ENCODE measurements at places on chromosomes 1 and 21. TPM values are rescaled to one million over a fixed set of nuclear protein-coding genes. Genes with fewer than 3 reads are reported as not detected.
A peak's percentile ranks its signal among the peaks of the same experiment; 100 is the strongest.

- peak; percentile 15 for DNase-seq
- peaks cover 7% of the 10 kb centered on the region for H3K4me1 ChIP-seq
- H3K27me3 ChIP-seq: no peaks in the 10 kb centered on the region
- no peaks in the 10 kb centered on the region for H3K36me3 ChIP-seq
Measured at GRCh38 chr1:24683713-24684162, 40.6 kb downstream of the SRRM1 start.

- H3K27me3 ChIP-seq: no peaks in the 10 kb centered on the region
- H3K4me1 ChIP-seq: no peaks in the 10 kb centered on the region
- H3K4me3 ChIP-seq: no peak within 1 kb of the TSS
Measured at GRCh38 chr1:152946651-152947256, at the start of gene SPRR5. Gene SPRR5 (plus strand): TSS chr1:152947206. CDS start chr1:152948555, 1,349 bp downstream.

GRCh38 chr21:45642122-45642813, 1.3 kb upstream of the PCBP3 start:
- H3K27me3 ChIP-seq: peaks cover 5% of the 10 kb centered on the region
- no peaks in the 10 kb centered on the region for H3K36me3 ChIP-seq

GRCh38 chr21:43812139-43812821, 22.9 kb downstream of the RRP1 start:
- H3K4me3 ChIP-seq: peak overlapping the region; percentile 28
- no peak for DNase-seq
- H3K4me1 ChIP-seq: peaks cover 61% of the 10 kb centered on the region
- peaks cover 7% of the 10 kb centered on the region for H3K36me3 ChIP-seq
- H3K27me3 ChIP-seq: no peaks in the 10 kb centered on the region
- H3K27ac ChIP-seq: no peak overlapping the region

- peak overlapping the region; percentile 12 for H3K27ac ChIP-seq
- no peak overlapping the region for H3K4me3 ChIP-seq
- no peaks in the 10 kb centered on the region for H3K27me3 ChIP-seq
- no peaks in the 10 kb centered on the region for H3K36me3 ChIP-seq
Measured at GRCh38 chr1:31981972-31982371, 31.7 kb upstream of the KHDRBS1 start.

DNA sequence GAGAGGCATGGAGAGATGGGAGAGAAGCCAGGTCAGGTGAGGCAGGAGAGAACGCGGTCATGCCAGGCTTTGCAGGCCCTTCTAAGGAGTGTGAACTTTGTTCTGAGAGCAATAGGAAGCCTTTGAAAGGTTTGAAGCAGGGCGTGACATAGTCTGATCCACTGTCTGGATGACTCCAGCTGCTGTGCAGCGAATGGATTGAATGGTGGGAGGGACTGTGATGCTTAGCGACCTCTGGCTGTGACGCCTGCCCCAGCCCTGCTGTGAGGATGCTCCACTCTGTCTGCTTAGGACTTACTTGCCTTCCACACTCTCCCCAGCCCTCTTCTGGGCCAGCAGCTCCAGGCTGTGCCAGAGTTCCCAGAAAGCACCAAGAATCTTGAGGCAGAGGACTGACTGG, 41.8 kb upstream of the POU3F1 start:
- peak; percentile 39 for DNase-seq
- H3K4me1 ChIP-seq: no peaks in the 10 kb centered on the region
- H3K4me3 ChIP-seq: no peak overlapping the region
- H3K27ac ChIP-seq: no peak overlapping the region
- H3K27me3 ChIP-seq: no peaks in the 10 kb centered on the region

PPIAL4G gene
- total RNA-seq: 1.1 TPM

RBBP5 gene
- total RNA-seq: 16.7 TPM

- DNase-seq: no peak
- H3K36me3 ChIP-seq: peaks cover 39% of the 10 kb centered on the region
- H3K4me3 ChIP-seq: no peak overlapping the region
- H3K27ac ChIP-seq: no peak overlapping the region
- no peaks in the 10 kb centered on the region for H3K4me1 ChIP-seq
Measured at GRCh38 chr1:53286955-53287354, 40.9 kb downstream of the LRP8 start.

IPO13 gene
- total RNA-seq: 27.4 TPM

- no peak overlapping the region for H3K4me3 ChIP-seq
- peaks cover 31% of the 10 kb centered on the region for H3K27me3 ChIP-seq
- H3K4me1 ChIP-seq: peaks cover 27% of the 10 kb centered on the region
- no peak for DNase-seq
- no peaks in the 10 kb centered on the region for H3K36me3 ChIP-seq
- no peak overlapping the region for H3K27ac ChIP-seq
Measured at GRCh38 chr1:103110701-103111100, 2.4 kb upstream of the COL11A1 start.

DNA sequence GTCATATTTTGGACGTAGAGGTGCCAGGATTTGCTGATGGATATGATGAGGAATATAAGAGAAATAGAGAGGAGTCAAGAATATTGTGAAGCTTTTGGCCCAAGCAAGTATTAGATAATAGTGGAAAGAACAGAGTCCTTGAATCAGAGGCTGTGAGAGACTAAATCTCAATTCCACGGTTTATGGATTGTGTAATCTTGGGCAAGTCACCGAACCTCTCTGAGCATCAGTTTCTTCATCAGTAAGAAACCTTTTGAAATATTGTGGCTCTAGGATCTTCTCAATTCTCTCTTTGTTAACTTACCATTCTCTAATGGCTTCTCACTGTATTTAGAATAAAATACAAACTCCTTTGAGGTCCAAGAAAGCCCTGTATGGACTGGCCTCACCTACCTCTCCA, 77.6 kb downstream of the RPS6KA1 start:
- no peaks in the 10 kb centered on the region for H3K27me3 ChIP-seq
- H3K36me3 ChIP-seq: no peaks in the 10 kb centered on the region
- peak overlapping the region; percentile 14 for H3K27ac ChIP-seq
- peaks cover 14% of the 10 kb centered on the region for H3K4me1 ChIP-seq

- DNase-seq: no peak
- H3K4me1 ChIP-seq: peaks cover 34% of the 10 kb centered on the region
- no peaks in the 10 kb centered on the region for H3K36me3 ChIP-seq
Measured at GRCh38 chr1:182626527-182626926, 22.3 kb upstream of the RGS16 start.

CD2 gene
- total RNA-seq: 50.5 TPM

- H3K36me3 ChIP-seq: no peaks in the 10 kb centered on the region
- no peak for DNase-seq
- H3K27ac ChIP-seq: no peak overlapping the region
Measured at GRCh38 chr1:58158016-58158415, 388.5 kb downstream of the OMA1 start.

ANKRD45 gene
- total RNA-seq: 1.1 TPM

RAD54L gene
- 2.4 TPM for total RNA-seq

DNA sequence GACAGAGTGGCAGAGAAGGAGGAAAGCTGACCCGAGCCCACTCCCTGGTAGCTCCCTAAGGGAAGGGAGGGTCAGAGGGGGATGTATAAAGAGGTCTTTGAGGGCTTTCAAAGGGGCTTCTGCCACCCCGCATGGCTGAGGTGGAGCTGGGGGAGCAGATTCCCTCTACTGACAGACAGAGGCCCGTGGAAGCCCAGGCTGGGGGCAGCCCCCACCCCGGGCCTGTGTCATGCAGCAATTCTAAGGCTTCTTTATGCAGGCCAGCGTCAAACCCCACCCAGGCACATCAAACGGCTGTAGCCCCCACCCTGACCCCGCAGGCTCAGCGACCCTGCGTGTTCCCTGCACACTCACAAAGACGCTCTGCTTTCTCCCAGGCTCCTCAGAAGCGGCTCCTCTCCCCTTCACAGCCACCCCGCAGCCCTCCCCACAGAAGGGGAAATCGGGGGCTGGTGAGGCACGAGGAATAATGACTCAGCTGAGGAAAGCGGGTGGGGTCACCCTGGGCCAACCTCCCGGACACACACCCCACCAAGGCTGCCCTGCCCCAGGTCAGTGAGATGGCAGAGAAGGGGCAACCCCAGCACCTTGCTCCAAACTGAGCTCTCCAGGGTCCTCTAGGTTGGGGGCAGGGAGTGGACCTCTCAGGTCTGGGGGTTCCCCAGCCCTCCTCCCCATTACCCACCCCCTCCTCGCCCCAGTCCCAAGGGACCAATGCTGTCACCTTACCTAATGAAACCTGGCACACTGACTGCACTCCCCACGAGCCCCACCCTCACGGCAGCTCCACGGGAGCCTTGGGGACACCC, 10.8 kb downstream of the SLC45A3 start:
- peak overlapping the region; percentile 8 for H3K27ac ChIP-seq
- H3K36me3 ChIP-seq: no peaks in the 10 kb centered on the region
- H3K27me3 ChIP-seq: peaks cover 8% of the 10 kb centered on the region
- no peak overlapping the region for H3K4me3 ChIP-seq
- H3K4me1 ChIP-seq: peaks cover 94% of the 10 kb centered on the region
- DNase-seq: peak; percentile 82

- peak within 1 kb of the TSS; percentile 21 for H3K4me3 ChIP-seq
- DNase-seq: peak; percentile 76
- peaks cover 9% of the 10 kb centered on the region for H3K27me3 ChIP-seq
- no peak within 1 kb of the TSS for H3K27ac ChIP-seq
- H3K36me3 ChIP-seq: no peaks in the 10 kb centered on the region
Measured at GRCh38 chr1:35573198-35574124, at the start of gene TFAP2E. Gene TFAP2E (plus strand): TSS chr1:35573314. CDS start chr1:35573578, 264 bp downstream.

DNA sequence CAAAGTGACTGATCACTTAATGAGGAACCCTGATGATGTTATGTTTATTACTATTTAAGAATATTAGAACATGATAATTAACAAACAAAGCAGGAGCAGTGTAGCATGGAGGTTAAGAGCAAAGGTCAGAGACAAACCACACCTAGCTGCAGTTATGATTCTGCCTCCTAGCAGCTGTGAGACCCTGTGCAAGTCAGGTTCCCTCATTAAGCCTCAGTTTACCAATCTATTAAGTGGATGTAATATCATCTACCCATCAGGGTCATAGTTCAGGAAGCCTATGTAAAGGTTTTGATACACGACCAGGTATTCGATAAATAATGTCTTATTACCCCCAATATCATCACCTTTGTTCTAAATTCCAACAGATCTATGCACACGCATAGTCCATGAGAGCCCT, 32.0 kb downstream of the DUSP10 start:
- H3K27ac ChIP-seq: no peak overlapping the region
- no peak for DNase-seq
- no peaks in the 10 kb centered on the region for H3K27me3 ChIP-seq
- H3K4me3 ChIP-seq: no peak overlapping the region
- peaks cover 8% of the 10 kb centered on the region for H3K36me3 ChIP-seq
- H3K4me1 ChIP-seq: peaks cover 4% of the 10 kb centered on the region

DNA sequence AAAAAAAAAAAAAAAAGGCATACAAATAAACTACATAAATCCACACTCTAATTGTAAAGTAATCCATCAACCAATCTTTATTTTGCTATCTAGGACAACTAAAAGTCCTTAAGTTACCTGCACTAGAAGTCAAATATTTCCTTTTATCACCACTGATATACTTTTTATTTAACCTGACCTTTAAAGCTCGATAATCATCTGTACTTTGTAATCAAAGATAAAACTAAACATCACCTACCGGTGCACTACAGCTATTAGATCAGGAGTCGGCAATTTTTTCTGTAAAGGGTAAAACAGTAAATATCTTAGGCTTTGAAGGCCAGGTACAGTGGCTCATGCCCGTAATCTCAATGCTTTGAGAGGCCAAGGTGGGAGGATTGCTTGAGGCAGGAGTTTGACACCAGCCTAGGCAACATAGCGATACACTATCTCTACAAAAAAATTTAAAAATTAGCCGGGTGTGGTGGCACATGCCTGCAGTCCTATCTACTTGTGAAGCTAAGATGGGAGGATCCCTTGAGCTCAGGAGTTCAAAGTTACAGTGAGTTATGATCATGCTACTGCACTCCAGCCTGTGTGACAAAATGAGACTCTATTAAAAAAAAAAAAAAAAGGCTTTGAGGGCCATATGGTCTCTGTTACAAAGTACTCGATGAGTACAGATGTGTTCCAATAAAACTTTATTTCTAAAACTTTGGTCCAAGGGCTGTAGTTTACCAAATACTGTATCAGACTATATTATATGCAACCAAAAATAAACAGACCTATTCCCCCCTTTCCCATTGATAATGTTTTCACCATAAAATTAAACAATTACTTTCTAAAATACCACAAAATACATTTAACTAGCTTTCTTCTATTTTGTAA, 47.1 kb downstream of the TESK2 start:
- no peak overlapping the region for H3K4me3 ChIP-seq
- DNase-seq: no peak
- H3K27me3 ChIP-seq: no peaks in the 10 kb centered on the region
- no peaks in the 10 kb centered on the region for H3K36me3 ChIP-seq
- H3K27ac ChIP-seq: no peak overlapping the region

- no peak overlapping the region for H3K27ac ChIP-seq
- peaks cover 18% of the 10 kb centered on the region for H3K27me3 ChIP-seq
- H3K36me3 ChIP-seq: no peaks in the 10 kb centered on the region
- H3K4me3 ChIP-seq: no peak overlapping the region
Measured at GRCh38 chr1:66537718-66538117, 3.8 kb downstream of the SGIP1 start.

- H3K36me3 ChIP-seq: peaks cover 10% of the 10 kb centered on the region
- H3K4me3 ChIP-seq: peak overlapping the region; percentile 87
- H3K27ac ChIP-seq: peak overlapping the region; percentile 58
- H3K4me1 ChIP-seq: peaks cover 15% of the 10 kb centered on the region
Measured at GRCh38 chr1:202967684-202968281, 726 bp upstream of the CYB5R1 start.

GRCh38 chr1:211497489-211498045, 5.6 kb upstream of the RD3 start:
- H3K4me1 ChIP-seq: no peaks in the 10 kb centered on the region
- DNase-seq: no peak
- no peaks in the 10 kb centered on the region for H3K36me3 ChIP-seq
- H3K4me3 ChIP-seq: no peak overlapping the region

FAM151A gene
- 0.77 TPM for total RNA-seq

- no peaks in the 10 kb centered on the region for H3K36me3 ChIP-seq
- no peaks in the 10 kb centered on the region for H3K4me1 ChIP-seq
- DNase-seq: no peak
- H3K27ac ChIP-seq: no peak overlapping the region
Measured at GRCh38 chr1:201636097-201636496, 97.2 kb downstream of the NAV1 start.

KRTAP12-2 gene
- total RNA-seq: not detected

DNA sequence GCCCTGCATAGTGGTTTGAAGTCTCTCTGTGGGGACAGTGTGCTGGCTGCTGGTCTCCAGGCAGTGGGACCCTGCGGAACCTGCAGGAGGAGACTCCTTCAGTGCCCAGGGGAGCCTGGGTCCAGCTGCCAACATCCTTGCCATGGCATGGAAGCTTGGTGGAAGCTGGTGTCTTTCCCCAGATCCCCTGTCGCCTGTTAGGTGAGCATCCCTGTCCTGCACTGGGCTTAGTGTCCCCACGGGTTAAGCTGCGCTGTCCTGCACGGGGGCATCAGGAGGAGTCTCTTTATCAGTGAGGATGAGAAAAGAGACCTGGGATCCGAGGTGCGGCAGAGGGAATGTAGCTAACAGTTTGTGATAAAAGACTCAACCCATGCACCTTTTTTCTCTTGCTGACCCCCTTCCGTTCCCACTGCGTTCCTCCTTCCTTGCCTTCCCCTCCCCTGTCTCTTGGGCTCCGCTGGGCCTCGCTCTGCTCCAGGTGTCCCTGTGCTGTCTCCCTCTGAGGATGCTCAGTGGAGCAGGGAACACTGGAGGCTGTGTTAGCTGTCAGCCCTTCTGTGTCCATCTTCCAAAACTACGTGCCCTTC, 59.3 kb downstream of the SLC37A1 start:
- no peak overlapping the region for H3K4me3 ChIP-seq
- no peaks in the 10 kb centered on the region for H3K4me1 ChIP-seq
- peak; percentile 36 for DNase-seq
- H3K36me3 ChIP-seq: peaks cover 40% of the 10 kb centered on the region

LRRIQ3 gene
- 3.0 TPM for total RNA-seq

MEX3A gene
- total RNA-seq: 0.34 TPM

Data from spleen (tissue), 13 donors.